H1 (cell line): ENCODE measurements at places on chromosomes 2 and 18. TPM values are rescaled to one million over a fixed set of nuclear protein-coding genes. Genes with fewer than 3 reads are reported as not detected.

LYPD6B gene
- polyA plus RNA-seq = 2.5 and 3.5 TPM in 2 replicates

MOGAT1 gene
- polyA plus RNA-seq = 0.11 TPM in 2 replicates

NT5DC4 gene
- not detected in 2 replicates for polyA plus RNA-seq

IKZF2 gene
- polyA plus RNA-seq = 1.0 and 1.7 TPM in 2 replicates

SLC9A2 gene
- 0.03 and 0.06 TPM in 2 replicates for polyA plus RNA-seq

IL36G gene
- 0.06 and 0.39 TPM in 2 replicates for polyA plus RNA-seq

KCNK3 gene
- polyA plus RNA-seq = 0.29 and 0.33 TPM in 2 replicates

HOXD9 gene
- not detected in 2 replicates for polyA plus RNA-seq

MC2R gene
- polyA plus RNA-seq = not detected in 2 replicates

PLEKHH2 gene
- polyA plus RNA-seq = 2.0 and 2.2 TPM in 2 replicates

HOXD8 gene
- not detected in 2 replicates for polyA plus RNA-seq

C2orf81 gene
- 1.6 and 2.4 TPM in 2 replicates for polyA plus RNA-seq

PMS1 gene
- 10.1 and 13.1 TPM in 2 replicates for polyA plus RNA-seq

TGFBRAP1 gene
- 11.2 and 11.7 TPM in 2 replicates for polyA plus RNA-seq

TUBA4A gene
- polyA plus RNA-seq = 172 and 174 TPM in 2 replicates

METTL8 gene
- polyA plus RNA-seq = 10.0 and 17.6 TPM in 2 replicates

C1D gene
- polyA plus RNA-seq = 6.0 and 17.5 TPM in 2 replicates

STEAP3 gene
- 27.9 and 40.1 TPM in 2 replicates for polyA plus RNA-seq

AQP12B gene
- not detected in 2 replicates for polyA plus RNA-seq

DHRS9 gene
- polyA plus RNA-seq = not detected in 2 replicates
